Activated CD8-positive, alpha-beta memory T cell treated with anti-CD3 and anti-CD28 coated beads for 1 hour (primary cell): ENCODE measurements at places on chromosomes 3 and 15.

DNA sequence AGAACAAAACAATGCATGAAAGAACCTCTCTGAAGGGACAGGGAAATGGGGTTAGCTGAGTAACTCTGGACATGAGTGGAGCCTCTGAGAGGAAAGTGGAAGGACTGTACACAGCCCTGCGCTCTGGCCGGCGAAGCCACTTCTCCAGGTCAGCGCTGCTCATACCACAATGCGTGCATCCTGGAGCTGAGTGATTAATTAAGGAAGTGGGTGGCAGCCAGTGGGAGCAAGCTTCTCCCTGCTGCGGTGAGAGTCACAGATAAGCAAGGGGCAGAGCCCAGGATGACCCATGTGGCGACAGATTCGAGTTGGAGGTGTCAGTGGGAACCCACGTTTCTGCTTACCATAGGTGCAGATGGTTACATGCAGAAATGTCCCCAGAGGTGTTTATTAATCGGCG is 48.0 kb downstream of the KLF15 start:
- no peak for DNase-seq

DNA sequence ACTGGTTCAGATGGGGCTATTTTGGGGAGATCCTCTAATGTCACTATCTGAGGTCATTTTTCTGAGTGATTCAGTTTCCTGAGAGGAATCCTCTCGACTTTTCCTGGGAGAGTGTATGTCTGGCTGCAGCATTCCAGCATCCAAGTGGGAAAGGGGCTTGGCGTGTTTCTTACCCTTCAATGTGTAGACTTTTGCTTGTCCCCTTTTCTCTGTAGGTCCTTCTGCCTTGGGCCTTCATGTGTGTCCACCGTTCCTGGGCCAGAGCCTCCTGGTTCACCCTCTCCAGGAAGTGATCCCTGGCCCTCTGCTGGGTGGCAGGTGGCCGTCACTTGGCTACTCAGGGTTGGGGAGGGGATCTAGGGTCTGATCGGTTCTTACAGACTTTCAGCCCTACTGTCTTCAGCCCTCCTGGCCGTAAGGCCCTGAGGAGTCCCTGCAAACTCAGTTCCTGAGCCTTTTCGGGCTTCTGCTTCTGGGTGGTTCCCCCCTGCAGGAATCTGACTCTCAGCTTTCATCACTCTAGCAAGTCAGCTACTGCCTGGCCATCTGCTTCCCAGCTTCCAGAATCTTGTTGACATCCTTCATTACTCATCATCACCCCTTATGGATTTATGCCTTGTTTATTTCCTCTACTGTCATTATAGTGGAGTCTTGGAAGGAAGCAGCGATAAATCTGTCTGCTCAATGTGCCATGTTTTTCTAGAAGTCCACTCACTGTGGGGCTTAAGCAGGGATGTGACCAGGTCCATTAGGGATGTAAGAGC is 36.5 kb downstream of the GOLGA6L10 start:
- no peak for DNase-seq

DNA sequence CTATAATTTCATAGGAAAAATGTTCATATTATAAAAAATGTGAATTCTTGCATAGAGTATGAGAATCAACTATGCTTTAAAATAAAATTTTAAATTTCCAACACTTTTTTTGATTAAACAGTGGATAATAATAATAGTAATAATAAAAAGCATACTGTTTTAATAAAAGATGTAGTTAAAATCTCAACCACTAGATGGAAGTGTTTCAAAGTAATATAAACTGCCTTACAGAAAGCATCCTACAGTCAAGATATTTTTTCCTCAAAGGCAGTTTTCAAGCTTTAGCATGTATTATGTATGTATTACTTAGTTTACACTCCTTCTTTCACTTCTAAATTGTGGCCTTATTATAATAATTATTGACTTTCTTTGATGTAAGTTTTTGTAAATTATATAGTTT is 217.5 kb downstream of the CHL1 start:
- no peak for DNase-seq

GRCh38 chr15:57227899-57228298 is 148.4 kb upstream of the CGNL1 start:
- no peak for DNase-seq

- DNase-seq, result no peak
These were observed 196.1 kb downstream of the CNTN6 start for GRCh38 chr3:1288805-1289494.

GRCh38 chr3:136658946-136659682 is 93.1 kb downstream of the STAG1 start:
- no peak for DNase-seq

DNA sequence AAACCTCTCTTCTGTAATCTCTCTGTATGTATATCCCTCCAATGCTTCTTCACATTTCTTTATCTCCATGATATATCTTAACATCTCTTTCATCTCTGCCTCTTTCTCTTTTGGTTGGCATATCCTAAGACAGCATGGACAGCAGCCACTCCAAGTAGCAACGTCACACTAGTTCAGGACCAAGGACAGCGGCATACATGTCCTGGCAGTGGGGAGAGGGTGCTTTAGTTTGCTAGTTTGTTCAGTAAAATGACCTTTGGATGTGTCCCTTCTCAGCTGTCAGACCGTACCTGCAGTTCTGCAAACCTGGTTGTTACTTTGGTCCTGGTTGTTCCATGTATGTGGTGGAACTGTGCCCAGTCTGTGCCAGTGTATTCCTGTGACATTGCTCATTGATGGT is 225.6 kb upstream of the ROPN1 start:
- no peak for DNase-seq
